ENCODE measurements at places on chromosomes 2 and 18.

DNA sequence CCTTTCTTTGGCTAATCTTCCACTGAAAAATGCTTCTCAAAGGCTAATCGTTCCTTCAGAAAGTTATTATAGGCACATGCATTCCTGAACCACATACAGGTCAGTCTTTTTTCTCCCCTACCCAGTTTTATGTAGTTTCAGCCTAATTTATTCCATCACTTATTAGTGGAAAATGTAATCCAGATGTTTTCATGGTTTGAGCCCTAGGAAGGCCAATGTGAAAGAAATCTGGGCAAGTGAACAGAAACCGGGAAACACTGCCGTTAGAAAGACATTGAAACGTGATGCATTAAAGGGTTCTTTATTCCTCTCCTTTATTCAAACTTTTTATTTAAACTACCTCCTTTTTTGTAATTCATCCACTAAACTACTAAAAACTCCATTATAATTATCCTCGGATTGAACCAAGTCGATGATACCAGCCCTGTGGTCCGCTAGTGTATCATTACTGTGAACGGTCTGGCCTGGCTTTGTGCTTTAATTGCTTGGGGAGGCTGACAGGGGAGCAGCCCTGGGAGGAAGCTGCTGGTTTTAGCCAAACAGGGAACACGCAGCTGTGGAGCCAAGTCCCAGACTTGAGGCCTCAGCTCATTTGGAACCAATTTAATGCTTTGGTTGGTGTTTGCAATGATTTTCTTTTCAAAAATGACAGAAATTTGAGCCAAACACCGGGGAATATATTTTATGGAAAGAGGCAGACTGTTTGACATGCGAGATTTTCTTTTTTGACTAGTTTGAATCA, 149.2 kb downstream of the ARHGAP28 start:
- peak; percentile 64 for DNase-seq

DNA sequence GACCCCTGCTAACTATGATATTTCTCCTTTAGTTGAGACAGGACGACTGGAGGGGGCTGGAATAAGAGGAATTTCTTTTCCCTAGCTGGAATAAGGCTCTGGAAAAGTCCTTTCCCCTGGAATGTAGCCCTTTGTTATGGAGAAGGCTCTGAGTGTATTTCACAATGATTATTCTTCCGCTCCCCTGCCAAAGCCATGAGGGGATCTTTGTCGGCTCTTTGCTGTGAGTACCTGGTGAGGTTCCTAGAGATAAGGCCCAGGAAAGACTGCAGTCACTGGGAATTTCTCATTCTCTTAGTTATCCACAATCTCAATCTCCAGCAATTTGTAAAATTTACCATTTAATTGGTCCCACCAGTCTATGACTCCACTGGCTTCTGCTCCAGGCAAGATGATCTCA, 340.2 kb upstream of the HNRNPA3 start:
- DNase-seq = no peak

DNA sequence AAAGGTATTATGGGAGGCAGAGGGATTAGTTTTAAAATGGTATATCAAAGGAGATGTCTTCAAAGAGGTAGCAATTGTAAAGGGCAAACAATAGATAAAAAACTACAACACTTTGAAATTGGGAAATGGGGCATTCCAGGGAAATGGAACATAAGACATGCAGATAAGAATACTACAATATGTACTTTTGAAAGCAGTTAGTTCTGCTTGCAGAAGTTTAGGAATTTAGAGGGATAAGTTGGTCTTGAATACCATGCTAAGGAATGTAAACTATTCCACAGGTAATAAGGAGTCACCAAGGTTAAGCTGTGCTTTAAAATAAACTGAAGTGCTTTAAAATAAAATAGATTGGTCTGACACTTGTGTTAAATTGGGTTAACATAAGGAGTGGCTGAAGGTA, 571.7 kb upstream of the ACVR2A start:
- DNase-seq = no peak

DNA sequence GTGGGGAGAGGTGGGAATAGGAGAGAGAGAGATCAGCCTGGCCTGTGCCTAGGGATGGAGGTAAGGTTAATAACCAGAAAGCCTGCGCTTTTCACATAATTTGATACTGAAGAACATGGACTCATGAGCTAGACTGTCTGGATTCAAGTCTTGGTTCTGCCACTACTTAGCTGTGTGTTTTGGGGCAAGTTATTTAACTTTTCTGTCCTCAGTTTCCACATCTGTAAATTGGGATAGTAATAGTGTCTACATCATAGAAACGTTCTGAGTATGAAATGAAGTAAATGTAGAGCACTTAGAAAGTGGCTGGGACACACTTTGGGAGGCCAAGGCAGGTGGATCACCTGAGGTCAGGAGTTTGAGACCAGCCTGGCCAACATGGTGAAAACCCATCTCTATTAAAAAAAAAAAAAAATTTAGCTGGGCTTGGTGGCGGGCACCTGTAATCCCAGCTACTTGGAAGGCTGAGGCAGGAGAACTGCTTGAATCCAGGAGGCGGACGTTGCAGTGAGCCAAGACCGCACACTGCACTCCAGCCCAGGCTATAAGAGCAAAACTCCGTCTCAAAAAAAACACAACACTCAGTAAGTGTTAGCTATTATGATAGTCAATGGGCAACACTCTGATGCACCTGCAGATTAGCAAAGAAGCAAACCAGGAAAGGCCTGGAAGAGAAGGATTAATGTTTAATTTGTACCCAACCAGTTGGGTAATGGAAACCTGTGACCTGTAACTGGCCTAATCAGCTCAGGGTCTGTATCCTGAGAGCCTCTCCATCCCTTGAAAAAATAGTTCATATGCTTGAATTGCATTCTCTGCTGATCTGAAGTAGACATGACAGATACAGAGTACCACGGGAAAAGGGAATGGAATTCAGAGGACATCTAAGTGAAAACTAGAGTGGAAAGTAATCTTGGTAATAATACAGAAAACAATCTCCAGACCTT, 6.8 kb downstream of the GALM start:
- DNase-seq = no peak

- DNase-seq = peak; percentile 64
Measured at GRCh38 chr2:150586858-150587257, 99.4 kb upstream of the RND3 start.

DNA sequence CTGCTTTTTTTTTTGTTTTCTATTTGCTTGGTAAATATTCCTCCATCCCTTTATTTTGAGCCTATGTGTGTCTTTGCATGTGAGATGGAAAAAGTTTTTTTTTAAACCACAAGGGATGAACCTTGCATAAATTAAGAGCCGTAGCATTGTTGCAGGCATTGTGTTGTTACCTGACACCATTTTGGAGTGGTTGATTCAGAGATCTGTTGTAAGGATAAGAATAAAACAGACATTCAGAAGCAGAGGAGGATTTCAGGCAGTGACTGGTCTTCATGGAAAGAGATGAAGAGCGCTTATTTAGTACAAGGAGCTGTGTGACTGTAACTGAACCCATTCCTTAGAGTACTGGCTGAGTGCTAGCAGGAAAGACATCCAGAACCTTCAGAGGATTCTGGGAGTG, 101.2 kb downstream of the LTBP1 start:
- DNase-seq = no peak

GRCh38 chr2:180495606-180496005, 484.8 kb upstream of the UBE2E3 start:
- DNase-seq = peak; percentile 2

- DNase-seq = peak; percentile 46
Measured at GRCh38 chr2:19879120-19879519, 22.7 kb downstream of the TTC32 start.

- DNase-seq = peak; percentile 58
Measured at GRCh38 chr2:41965909-41966295, 81.9 kb upstream of the PKDCC start.

DNA sequence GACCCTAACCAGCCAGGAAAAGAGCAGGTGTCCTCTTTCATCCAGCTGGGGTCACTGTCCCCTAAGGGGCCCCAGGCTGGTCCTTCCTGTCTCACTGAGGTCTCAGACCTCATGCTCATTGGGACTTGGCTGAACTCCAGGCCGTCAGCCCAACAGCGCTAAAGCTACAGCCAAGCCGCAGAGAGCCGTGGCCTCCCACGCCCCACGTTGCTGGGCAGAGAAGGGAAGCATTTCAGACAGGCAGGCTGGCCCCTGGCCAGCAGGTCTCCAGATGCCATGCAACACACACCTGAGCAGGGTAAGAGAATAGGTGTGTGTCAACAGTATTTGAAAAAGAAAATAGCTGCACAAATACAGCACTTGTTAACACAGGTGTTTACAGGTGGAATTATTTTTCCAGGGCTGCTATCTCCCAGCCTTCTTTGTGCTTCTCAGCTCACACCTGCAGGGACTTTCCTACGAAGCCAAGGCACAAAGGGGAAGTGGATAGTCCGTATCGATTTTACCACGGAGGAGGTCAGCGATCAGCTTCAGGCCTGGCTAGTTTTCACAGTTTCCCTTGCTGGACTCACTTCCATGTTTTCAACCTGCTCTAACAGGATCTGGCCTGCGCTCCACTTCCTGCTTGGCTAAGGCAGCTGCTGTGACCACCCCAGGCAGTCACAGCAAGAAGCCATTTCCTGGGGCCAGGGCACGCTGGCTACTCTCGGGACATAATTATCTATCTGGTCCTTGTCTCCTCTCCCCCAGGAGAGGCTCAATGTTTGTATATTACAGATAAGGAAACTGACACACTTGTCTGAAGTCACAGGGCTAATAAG, 156.1 kb upstream of the ID2 start:
- DNase-seq = peak; percentile 24

DNA sequence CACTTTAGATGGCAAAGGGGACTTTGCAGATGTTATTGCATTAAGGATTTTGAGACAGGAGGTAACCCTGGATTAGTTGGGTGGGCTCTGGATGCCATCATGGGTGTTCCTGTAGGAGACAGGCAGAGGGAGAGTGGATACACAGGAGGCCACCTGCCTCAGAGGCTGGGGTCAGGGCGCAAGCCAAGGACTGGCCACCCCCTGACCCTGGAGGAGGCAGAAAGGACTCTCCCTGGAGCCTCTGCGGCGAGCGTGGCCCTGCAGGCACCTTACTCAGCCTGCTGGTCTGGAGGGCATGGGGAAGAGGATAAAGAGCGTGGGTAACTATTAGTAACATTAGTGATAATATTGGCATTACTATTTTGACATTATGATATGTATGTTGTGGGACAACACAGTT, 21.6 kb upstream of the OTOS start:
- DNase-seq = no peak

GRCh38 chr2:205814039-205814364, 131.7 kb downstream of the NRP2 start:
- no peak for DNase-seq

DNA sequence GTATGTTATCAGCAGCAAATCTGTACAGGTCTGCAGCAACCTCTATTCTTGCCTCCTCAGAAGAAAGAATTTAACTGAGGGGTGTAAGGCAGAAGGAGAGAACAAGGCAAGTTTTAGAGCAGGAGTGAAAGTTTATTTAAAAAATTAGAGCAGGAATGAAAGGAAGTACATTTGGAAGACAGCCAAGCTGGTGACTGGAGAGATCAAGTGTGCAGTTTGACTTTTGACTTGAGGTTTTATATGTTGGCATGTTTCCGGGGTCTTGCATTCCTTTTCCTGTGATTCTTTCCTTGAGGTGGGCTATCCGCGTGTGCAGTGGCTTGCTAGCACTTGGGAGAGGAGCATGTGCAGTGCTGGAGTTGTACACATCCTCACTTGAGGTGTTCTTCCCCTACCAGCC, 16.5 kb upstream of the CERS6 start:
- DNase-seq = peak; percentile 33

- no peak for DNase-seq
Measured at GRCh38 chr2:7899241-7899640, 782.6 kb upstream of the ID2 start.

GRCh38 chr18:58288921-58289797, 245.1 kb downstream of the NEDD4L start:
- DNase-seq = peak; percentile 63

- peak; percentile 62 for DNase-seq
Measured at GRCh38 chr2:220394433-220394832, 767.0 kb downstream of the SLC4A3 start.

DNA sequence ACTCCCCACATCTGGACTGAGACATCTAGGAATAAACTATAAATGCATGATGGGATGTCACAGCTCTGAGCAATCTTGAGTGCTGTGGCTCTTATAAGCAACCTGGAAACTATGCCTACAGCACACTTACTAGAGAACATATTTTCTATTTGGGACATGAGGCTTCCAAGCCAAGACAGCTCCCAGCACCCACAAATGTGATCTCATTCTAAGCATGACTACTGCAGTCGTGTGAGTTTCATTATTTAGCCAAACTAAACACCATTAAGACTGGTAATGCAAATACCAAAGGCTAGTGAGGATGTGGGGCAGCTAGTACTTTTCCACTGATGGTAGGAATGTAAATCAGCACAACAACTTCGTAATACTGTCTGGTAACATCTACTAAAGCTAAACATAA, 72.5 kb downstream of the RTTN start:
- peak; percentile 95 for DNase-seq

DNA sequence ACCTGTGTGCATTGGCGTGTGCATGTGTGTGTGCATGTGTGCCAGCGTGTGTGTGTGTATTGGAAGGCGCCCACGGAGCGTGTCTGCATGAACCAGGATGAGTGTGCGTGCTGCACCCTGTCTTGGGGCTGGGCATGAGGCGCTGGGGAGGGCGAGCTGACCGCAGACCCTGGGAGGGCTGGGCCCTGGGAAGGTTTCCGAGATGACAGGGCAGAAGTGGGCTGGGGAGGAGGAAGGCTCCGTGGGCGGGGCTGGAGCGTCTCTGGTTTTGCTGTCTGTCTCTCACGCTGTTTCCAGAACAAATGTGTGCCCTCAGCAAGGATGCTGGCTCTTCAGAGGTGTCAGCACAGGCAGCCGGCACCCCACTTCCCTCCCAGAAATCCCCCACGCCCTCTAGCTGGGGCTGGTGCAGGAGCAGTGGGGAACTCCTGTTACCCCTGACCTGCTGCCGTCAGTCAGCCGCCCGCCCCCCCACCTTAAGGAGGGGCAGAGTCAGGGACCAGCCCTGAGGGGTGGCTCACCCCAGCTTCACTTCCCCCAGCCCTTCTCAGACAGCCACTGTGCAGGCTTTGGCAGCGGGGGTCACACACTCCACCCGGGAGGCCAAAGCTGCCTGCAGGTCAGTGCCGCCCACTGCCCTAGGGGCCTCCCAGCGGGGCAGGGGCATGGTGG, at the start of gene GPR35:
Gene GPR35 (plus strand): TSS at position 531 of the 672 bp plus-strand sequence. CDS start 4,473 bp downstream, outside the sequence.
- peak; percentile 82 for DNase-seq

Measured in fibroblast of skin of right biceps (primary cell).